GM23248 (cell line): ENCODE measurements at places on chromosomes 5 and 9. TPM values are rescaled to one million over a fixed set of nuclear protein-coding genes. Genes with fewer than 3 reads are reported as not detected.

DNA sequence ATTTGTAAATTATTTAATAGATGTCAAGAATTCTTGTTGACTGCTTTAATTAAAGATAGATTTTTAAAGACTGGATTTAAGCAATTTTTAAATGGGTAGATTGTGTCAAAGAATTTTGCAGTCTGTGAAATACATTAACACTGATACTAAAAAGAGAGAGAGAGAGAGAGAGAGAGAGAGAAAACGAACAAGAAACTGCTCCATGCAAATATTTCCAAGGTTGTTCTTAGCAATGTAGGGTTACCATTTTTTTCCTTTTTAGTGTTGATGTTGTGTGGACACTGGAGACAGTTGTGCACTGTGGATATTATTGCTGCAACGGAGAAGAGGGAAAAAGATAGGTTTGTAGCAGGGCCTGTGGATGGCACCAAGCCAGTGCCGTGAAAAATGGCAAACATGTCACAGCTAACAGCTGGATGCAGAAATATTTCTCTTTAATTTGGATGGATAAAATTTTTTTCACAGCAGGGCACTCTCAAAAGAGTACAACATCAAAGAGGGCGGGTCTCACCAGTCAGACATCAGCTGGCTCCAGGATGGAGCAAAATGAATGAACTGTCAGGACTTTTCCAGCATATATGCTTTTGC, 58.2 kb downstream of the PRDM6 start:
- no peak for DNase-seq

TMEM174 gene
- total RNA-seq: not detected in 2 replicates

GRCh38 chr9:136525207-136525606, 20.6 kb downstream of the NOTCH1 start:
- no peak for DNase-seq

- no peak for DNase-seq
These were observed 647.7 kb upstream of the ITGA1 start for GRCh38 chr5:52139888-52140615.

- peak; percentile 1 for DNase-seq
These were observed 176.9 kb downstream of the RAB3C start for GRCh38 chr5:58759745-58760144.

DNA sequence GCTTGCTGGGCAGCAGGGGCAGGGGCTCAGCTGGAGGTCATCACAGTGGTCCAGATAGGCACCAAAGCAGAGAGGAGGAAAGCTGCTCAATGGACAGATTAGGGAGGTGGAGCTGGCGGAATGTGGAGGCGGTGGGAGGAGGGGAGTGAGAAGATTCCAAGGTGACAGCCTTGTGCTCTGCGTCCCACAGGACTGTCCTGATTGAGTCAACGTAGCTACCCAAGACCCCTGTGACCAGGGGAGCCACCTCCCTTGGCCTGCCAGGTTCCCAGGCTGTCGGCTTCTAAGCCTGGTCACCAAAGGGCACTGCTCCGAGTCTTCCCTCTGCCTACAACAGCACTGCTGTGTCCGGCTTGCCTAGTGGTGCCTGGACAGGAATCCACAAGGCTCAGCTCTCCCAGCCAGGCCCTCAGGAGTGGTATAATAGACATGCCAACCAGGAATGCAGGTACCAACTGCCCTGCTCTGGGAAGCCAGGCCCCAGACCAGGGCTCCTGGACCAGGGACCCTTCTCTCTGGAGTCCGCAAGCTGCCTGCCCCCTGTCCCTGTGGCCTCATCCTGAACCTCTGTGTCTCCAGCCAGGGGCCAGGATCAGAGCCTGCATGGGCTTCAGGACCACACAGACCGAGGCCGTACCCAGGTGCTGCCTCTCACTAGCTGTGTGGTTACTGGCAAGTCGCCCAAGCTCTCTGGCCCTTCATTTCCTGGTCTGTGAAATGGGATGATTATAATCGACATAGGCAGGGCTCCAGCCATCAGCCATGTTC, 67.9 kb downstream of the STK10 start:
- DNase-seq: no peak

DOK3 gene
- 0.25 and 0.97 TPM in 2 replicates for total RNA-seq

DNA sequence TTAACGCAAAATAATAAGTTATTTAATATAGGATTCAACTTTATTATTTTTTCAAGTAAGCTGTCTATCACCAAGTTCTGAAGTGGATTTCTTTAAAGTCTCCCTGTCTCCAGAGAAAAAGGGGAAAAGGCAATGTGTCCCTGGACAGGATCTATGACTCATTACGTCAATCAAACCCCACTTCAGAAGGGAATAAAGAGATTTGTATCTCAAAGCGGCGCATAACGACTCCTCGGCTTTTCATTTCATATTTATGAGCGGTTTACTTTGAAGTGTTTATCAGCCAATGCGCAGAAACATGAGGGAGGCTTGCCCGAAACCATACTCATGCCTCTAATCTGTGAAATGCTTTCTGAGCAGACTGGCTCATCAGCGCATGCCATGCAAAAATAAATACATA, 938.6 kb upstream of the WWC1 start:
- DNase-seq: no peak
